ENCODE measurements at places on chromosomes 12 and 14.

- no peak for DNase-seq
These were observed 81.9 kb downstream of the BMP4 start for GRCh38 chr14:53874704-53875103.

DNA sequence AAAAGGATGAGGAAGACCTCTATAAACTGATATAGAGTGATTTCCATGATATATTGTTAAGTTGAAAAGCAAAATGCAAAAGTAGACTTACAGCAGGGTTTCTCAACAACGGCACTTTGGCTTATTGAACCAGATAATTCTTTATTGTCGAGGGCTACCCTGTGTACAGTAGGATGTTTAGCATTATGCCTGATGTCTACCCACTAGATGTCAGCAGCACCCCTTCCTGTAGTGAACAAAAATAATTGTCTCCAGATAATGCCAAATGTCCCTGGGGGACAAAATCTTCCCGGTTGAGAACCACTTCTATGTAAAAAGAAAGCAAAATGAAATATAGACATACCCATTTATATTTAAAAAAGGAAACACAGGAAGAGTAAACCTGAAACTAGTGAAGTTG, 32.4 kb downstream of the ABCD2 start:
- DNase-seq, result no peak

- no peak for DNase-seq
These were observed 2.6 kb upstream of the LGMN start for GRCh38 chr14:92750994-92751400.

DNA sequence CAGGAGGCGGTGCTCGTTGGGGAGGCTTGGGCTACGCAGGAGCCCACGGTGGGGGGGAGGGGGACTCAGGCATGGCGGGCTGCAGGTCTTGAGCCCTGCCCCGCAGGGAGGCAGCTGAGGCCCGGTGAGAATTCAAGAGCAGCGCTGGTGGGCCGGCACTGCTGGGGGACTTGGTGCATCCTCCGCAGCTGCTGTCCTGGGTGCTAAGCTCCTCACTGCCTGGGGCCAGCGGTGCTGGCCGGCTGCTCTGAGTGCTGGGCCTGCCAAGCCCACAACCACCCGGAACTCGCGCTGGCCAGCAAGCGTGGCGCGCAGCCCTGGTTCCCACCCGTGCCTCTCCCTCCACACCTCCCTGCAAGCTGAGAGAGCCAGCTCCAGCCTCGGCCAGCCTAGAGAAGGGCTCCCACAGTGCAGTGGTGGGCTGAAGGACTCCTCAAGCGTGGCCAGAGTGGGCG, 3.2 kb downstream of the METTL25 start:
- DNase-seq, result no peak

DNA sequence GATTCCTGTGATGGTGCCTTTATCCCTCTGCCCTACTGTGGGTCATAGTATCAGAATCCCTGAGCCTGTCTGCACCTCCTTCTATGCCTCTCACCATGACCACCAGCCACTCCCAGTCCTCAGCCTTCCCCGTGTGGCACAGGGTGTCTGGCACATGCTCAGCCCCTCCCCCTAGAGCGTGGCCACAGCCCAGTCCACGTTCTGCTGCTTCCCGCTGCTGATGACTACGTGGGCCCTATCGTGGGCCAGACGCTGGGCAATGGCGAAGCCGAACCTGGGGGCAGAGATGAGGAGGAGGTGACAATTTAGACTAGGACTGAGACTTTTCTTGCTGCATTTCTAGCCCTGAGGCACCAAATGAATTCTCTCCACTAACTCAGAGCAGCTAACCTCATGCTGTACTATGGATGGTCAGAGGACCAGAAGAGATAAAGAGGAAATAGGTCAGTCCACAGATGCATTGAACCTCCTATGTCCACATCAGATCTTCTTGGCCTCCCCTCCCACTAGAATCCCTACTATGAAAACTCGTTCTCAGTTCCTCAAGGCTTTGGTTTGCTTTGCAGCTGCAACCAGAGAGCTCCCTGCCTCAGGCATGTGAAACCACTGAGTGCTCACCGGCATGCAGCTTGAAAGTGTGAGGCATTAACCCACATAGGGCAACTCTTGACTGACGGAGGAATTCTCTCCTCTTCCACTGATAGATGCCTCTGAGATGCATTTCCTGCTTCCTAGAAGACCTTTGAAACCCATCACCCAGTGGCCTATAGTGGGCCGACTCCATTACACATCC, 126.3 kb upstream of the DHRS4 start:
- no peak for DNase-seq

DNA sequence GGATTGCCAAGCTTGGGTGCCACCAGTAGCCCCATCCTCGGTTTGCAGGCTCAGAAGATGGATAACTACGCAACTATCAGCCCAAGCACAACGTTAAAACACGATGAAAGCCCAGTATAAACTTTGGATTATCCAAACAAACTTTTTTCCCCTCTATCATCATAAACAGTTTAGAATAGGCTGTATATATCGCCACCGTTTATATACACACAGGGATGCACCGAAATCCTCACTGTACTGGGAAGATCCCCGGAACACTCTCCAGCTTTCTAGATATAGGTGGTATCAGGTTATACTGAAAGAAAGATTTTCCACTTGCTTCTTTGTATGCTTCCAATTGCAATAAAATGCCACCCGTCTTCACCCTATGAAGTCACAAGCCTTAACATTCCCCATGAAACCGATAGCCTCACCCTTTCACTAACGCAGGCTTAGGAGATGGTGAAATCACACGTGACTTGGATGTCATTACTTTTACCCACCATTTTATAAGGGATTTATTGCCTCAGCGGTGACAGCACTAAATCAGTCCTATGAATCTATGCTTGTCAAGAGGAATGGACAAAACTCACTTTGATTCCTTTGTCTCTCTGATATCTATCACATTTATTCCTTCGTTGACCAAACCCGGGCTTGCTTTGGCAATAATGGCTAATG, 207.6 kb upstream of the FOXN3 start:
- no peak for DNase-seq

GRCh38 chr14:98130691-98131090, 1141.3 kb downstream of the BCL11B start:
- no peak for DNase-seq

All from activated T-cell treated with anti-CD3 and anti-CD28 coated beads, Interleukin-2, amount 50 U/mL, for 48 hours (primary cell).